ACHN (cell line): ENCODE measurements at places on chromosomes 5 and 9.

GRCh38 chr5:155699385-155699784, 627.6 kb upstream of the SGCD start:
- no peak for DNase-seq

- DNase-seq: no peak
Observed at GRCh38 chr5:112350626-112351025, 68.5 kb downstream of the EPB41L4A start.

DNA sequence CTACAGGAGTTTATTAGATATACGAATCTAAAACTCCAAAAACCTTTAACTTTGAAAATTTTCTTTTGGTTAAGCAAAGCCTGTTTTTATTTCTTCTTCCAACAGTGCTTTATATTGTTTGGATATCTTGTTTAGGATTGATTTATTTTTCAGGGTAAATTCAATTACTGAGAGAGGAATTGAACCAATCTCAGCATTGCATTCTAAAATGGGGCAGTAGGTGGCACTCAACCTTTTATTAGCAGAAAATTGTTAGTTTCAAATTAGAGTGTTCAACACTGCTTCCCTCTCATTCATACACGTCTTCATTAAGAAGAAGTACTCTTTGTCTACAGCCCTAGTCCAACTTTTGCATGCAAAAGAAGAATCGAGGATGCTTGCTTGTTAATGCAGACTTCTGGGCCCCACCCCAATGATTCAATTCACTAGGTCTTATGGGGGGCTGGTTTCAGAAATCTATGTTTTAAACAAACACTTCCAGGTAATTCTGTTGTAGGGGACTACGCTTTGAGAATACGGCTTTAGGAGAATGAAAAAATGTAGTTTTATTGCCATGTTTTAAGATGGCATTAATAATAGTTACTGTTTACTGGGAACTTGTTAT, 26.6 kb downstream of the MRPL22 start:
- DNase-seq: peak; percentile 8

DNA sequence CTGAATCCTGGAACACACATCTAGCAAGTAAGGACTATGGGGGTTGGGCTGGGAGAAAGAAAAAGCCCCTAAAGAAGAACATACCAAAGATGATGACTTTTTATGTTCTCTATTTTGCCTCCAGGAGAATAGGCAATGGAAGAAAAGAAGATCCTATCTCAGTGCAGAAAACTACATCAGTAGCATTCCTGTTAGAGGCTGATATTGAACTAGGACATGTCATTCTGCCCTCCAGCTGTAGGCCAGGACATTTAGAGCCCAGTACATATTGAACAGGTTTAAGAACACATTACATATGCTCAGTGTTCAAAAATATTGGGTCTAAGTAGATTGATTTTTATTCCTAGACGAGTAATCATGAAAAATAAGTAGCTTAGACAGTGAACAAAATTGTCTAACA, 24.7 kb downstream of the PRLR start:
- no peak for DNase-seq

GRCh38 chr9:94928691-94929368, 202.3 kb downstream of the AOPEP start:
- DNase-seq: no peak

GRCh38 chr5:19903611-19904010, 84.4 kb downstream of the CDH18 start:
- DNase-seq: no peak
